A549 treated with RU486 at 1 μM for 4 hours (cell line): ENCODE measurements at places on chromosomes 13 and 19. TPM values are rescaled to one million over a fixed set of nuclear protein-coding genes. Genes with fewer than 3 reads are reported as not detected.

The SLC6A16 gene
- 0.90 to 1.8 TPM (median 1.3 TPM) in 5 replicates for total RNA-seq

The TEX30 gene
- total RNA-seq: 8.6 to 16.4 TPM (median 14.9 TPM) in 5 replicates

The CCDC122 gene
- total RNA-seq: 2.0 to 6.6 TPM (median 2.8 TPM) in 5 replicates

The HS6ST3 gene
- total RNA-seq: not detected in 5 replicates

The JSRP1 gene
- total RNA-seq: 0.44 to 1.00 TPM (median 0.60 TPM) in 4 of 5 replicates, not detected in the other

The ARHGEF7 gene
- 18.5 to 21.8 TPM (median 21.1 TPM) in 5 replicates for total RNA-seq

The C3 gene
- 34.0 to 64.4 TPM (median 45.2 TPM) in 5 replicates for total RNA-seq

The SYNE4 gene
- total RNA-seq: 0.13 to 0.72 TPM (median 0.28 TPM) in 5 replicates

The CLEC17A gene
- 0.13 TPM in 1 of 5 replicates, not detected in the others for total RNA-seq

The C1QTNF9B gene
- not detected in 5 replicates for total RNA-seq

The CDX2 gene
- 0.64 to 1.4 TPM (median 0.78 TPM) in 5 replicates for total RNA-seq

The ZNF283 gene
- 3.6 to 6.6 TPM (median 4.3 TPM) in 5 replicates for total RNA-seq

The GPR183 gene
- not detected in 5 replicates for total RNA-seq

The LDLR gene
- total RNA-seq: 24.9 to 30.3 TPM (median 27.0 TPM) in 5 replicates

The ZNF808 gene
- 0.03 to 0.13 TPM (median 0.08 TPM) in 4 of 5 replicates, not detected in the other for total RNA-seq

The DAPK3 gene
- 43.5 to 50.2 TPM (median 47.4 TPM) in 5 replicates for total RNA-seq

The GGN gene
- 0.11 to 0.75 TPM (median 0.47 TPM) in 5 replicates for total RNA-seq

The DAND5 gene
- total RNA-seq: not detected in 5 replicates

The PSG2 gene
- total RNA-seq: not detected in 5 replicates

The SIN3B gene
- total RNA-seq: 17.1 to 25.9 TPM (median 21.9 TPM) in 5 replicates

The SOX1 gene
- not detected in 5 replicates for total RNA-seq

The IGFL3 gene
- total RNA-seq: 0.27 to 0.32 TPM in 2 of 5 replicates, not detected in the others

The PNMA8B gene
- not detected in 5 replicates for total RNA-seq

The CEACAM6 gene
- 21.0 to 26.8 TPM (median 24.4 TPM) in 5 replicates for total RNA-seq

The RFPL4A gene
- 0.22 to 0.86 TPM (median 0.56 TPM) in 5 replicates for total RNA-seq

The PEG3 gene
- total RNA-seq: not detected in 5 replicates
